Stimulated activated CD4-positive, alpha-beta T cell treated with anti-CD3 and anti-CD28 coated beads, Interleukin-4, amount 100 ng/mL, for 24 hours (primary cell): ENCODE measurements at places on chromosomes 3 and 15.
A peak's percentile ranks its signal among the peaks of the same experiment; 100 is the strongest.

DNA sequence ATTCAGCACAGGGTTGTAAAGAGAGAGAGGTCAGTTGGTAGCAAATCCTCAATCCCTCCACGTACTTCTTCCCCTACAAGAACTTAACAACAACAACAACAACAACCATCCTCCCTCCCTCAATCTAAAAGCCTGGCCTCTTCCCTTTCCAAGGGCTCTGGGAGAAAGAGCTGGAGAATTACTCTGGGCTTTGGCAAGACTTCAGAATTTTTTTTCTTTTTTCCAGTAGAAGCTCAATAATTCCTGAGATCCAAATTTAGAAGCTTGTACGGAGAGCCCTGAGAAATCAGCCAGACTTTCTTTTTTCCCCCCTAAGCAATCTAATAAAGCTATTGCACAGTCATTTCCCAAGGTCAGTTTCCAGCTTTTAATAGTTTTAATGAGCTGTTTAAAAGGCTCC, 95.8 kb upstream of the CACNA2D3 start:
- DNase-seq, result no peak

GRCh38 chr3:47895241-47895640, 92.3 kb downstream of the DHX30 start:
- no peak for DNase-seq

- DNase-seq, result no peak
Measured at GRCh38 chr3:66439666-66440344, 61.0 kb downstream of the LRIG1 start.

GRCh38 chr3:23824699-23825444, 19.1 kb downstream of the UBE2E1 start:
- DNase-seq, result no peak

DNA sequence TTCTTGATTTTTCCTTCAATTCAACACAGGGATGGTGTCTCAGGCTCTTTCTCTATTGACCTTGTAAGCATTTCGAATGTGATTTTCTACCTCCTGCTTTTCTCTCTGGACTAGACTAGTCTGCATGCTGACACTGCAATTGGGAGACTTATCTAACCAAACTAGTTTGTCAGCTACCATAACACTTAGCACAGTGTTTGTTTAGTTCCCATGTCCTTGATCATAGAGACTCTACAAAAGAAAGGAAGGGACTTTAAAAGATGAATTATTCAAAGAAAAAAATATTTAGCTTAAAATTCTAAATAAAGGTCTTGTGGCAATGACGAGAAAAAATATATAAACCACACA, 407.0 kb downstream of the ERC2 start:
- DNase-seq, result no peak

DNA sequence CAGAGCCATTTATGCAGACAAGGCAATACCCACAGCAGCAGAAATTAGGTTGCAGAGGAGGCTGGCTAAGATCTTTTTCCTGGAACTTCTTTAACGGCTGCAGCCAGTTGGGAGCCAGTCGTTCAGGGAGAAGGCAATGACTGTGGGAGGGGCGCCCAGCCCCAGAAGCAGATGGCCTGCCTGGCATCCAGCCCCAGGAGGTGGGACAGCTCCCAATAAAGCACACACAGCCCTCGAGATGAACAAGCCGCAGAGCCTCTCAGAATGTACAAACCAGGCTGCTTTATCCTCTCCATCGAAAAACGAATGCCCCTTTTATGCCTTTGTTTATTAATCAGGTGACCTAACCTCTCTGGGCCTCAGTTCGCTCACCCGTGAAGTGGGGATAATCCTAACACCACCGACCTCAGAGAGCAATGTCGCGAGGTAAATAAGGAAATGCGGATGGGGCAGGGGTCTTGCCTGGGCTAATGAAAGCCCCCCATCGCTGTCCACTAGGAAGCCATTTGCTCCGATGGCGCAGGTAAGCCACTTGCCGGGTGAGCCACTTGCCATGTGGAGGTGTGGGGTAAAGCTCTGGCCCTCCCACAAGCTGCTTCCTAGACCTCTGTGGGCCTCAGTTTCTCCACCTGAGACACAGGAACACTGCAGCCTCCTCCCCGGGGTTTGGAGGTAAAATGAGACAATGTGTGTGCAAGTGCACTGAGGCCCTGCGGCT, 35.8 kb downstream of the MGLL start:
- no peak for DNase-seq

- DNase-seq, result no peak
Measured at GRCh38 chr3:181081930-181082329, 92.4 kb upstream of the DNAJC19 start.

DNA sequence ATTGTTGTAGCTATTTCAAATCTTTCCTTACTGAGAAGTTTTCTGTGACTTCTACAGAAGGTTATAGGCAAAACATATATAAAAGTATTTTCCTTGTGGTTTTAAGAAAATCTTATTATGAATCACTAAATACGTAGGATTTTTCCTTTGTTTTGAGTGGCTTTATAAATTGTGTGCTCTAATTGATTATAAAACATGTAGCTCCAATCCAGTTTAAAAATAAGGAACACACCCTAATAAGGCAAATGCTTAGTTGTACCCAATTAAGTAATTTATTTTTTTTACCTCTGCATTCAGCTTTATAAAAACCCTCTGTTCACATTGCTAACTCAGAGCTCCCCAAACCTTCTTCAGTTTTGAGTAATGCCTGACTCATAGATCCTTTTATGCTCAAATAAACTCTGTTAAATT, 408.0 kb downstream of the NAALADL2 start:
- no peak for DNase-seq

- DNase-seq, result no peak
Measured at GRCh38 chr15:85094685-85095084, 113.0 kb downstream of the PDE8A start.

GRCh38 chr3:133943639-133944141, 48.0 kb upstream of the RAB6B start:
- no peak for DNase-seq

GRCh38 chr3:169448501-169448900, 215.0 kb downstream of the MECOM start:
- no peak for DNase-seq

GRCh38 chr3:128794067-128794768, 68.2 kb downstream of the RAB7A start:
- DNase-seq, result peak; percentile 69

- no peak for DNase-seq
Measured at GRCh38 chr3:139979991-139980390, 45.0 kb downstream of the CLSTN2 start.

DNA sequence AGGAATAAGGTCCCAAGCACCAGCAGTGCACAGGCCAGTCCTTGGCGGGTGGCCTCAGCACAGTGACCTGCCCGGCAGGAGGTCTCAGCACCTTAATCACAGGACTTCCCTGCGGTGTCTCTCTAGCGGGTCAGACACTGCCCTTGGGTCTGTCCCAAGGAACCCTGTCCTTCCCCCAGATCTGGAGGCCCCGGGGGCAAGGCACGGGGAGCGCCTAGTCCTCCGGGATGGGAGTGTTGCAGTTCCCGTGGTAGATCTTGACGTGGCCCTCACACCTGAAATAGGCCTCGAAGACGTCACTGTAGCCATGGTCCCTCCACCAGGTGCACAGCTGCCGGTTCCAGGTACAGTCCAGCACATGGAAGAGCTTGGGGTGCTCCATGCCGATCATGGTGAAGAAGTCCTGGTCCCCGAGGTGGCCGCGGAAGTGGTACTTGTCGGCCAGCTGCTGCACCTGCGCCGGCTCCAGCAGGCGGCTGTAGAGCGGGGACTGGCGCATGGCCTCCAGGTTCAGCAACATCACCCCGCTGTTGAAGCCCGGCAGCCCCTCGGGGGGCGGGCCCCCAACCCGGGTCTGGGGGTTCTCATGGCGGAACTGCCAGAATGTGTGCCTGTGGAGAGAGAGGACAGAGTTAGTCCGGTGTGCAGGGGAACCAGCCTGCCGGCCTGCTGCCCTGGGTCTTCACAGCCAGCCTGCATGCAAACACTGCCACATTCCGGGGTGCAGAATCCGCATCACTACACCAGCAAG, 201.3 kb downstream of the XXYLT1 start:
- DNase-seq, result no peak

DNA sequence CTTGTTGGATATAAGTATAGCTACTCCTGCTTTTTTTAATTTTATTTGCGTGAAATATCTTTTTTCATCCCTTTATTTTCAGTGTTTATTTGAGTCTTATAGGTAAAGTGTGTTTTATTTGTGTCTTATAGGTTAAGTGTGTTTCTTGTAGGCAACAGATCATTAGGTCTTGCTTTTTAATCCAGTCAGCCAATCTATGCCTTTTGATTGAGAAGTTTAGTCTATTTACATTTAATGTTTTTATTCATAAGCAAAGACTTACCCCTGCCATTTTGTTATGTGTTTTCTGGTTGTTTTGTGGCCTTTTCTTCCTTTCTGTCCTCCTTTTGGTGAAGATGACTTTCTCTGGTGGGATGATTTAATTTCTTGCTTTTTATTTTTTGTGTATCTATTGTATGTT, 232.0 kb downstream of the RAP2B start:
- no peak for DNase-seq

DNA sequence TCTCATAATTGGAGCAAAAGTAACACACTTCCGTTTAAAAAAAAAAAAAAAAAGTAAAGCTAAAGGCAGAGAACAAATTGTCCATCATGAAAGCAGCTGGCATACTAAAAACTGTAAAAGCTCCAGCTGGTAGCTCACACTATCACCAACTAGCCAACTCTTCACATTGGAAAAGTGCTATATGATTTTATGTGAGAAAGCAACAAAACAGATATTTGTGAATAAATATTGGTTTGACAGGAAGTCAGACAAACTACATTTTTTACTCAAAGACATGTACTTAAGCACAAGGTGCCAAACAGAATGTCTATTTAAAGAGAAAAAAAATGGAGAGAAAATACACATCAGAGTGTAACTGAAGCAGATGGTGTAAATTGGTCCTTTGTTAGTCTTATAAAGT, 231.2 kb upstream of the CADM2 start:
- DNase-seq, result no peak

DNA sequence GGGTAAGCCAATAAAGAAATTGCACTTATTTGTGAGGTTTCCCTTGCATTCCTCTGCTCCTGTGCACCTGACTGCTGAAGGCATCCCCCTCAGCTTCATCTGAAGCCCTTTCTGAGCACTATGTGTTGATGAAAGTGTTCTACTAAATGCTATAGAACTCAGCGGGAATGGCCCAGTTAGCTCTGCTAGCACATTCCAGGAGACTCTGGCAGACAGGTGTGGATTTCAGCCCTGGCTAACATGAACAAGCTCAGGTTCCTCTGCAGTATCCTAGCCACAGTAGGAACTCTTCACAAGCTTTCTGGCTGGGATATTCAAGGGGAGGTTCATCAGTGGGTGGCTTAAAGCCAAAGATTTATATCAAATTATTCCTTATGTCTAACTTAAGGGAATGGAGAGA, 265.5 kb downstream of the RORA start:
- DNase-seq, result no peak

DNA sequence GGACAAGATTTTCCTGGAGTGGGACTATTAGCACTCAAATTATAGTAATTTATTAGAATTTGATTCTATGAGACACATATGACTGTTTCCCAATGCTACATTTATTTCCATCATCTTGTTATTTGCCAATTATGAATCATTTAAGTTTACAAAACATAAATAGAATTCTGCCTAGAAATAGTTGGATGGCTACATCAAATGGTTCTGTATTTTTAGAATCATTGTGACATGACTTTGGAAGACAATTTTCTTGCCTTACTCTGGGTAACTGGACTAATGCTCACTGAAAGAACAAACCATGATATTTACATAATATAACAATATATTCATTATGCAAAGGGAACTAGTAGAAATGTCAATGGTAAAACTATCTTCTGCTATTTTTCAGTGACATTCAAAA, 173.5 kb downstream of the ZIC1 start:
- DNase-seq, result no peak

GRCh38 chr15:38538328-38539007, 26.1 kb downstream of the RASGRP1 start:
- DNase-seq, result no peak

- DNase-seq, result no peak
Measured at GRCh38 chr3:139129892-139130291, 85.2 kb upstream of the PRR23C start.

DNA sequence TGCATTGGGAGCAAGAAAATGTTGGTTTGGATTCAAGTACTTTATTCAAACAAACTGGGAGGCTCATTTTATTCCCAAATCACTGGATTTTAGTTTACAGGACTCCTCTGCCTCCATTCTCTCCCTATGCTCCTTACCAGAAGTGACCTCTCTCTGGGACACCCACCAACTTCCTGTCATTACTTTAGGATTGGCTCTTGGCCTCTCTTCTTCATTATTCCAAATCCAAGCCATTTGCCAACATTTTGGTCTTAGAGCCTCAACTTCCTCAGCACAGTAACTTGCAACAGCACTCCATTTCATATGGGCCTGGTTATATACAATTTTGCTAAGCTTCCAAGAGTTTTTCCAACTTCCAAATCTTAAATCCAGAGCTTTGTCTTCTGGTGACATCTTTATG, 432.1 kb downstream of the NR2F2 start:
- DNase-seq, result no peak

- DNase-seq, result no peak
Measured at GRCh38 chr3:48118928-48119327, 69.3 kb downstream of the CDC25A start.

GRCh38 chr3:13248640-13249039, 171.5 kb downstream of the NUP210 start:
- DNase-seq, result no peak

DNA sequence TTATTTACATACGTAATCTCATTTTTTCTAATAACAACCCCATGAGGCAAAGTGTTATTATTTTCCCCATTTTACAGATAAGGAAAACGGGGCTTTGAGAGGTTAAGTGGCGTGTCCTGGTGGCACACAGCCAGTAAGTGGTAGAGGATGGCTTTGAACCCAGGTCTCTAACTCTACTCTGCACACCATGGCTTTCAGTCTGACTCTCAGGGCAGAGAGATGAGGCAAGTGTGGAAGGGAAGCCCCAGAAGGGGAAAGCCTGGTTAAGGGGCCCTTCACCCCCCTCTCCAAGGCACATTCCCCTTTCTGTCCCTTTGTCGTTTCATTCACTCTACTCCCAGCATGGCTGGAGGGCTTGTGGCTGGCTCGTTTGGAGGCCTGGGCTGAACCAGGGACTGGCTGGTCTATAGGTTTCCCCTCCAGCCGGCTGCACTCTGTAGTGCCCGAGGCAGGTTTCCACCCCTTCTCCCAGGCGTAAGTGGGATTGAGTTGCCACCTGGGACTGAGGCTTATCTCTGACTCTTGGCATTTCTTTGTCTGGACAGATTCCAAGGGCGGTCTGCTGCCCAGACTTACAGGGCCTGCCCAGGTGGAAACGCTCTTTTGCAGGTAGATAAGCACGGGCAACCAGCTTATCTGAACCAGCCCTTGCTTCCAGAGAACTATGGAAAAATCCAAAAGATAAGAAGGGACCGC, 12.1 kb downstream of the SEMA4B start:
- DNase-seq, result no peak

- no peak for DNase-seq
Measured at GRCh38 chr3:135440746-135441145, 524.8 kb upstream of the PPP2R3A start.

DNA sequence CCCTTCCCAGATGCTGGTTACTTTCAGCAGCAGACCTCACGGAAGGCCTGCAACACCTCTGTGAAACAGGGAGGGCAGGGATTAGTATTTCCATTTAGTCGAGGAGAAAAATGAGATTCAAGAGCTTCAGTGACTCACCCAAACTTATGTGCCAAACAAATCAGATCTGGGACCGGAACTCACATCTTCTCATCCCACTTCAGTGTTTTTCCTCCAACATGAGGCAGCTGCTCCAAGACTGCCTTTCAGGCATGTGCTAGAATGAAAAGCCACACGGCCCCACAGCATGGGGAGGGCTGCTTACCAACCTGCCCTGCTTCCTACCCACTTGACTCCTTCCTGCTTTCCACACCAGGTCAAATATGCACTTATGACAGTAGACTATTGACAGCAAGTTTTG, 129.4 kb upstream of the SLC24A5 start:
- DNase-seq, result no peak
